ENCODE measurements at places on chromosomes 3 and 15. TPM values are rescaled to one million over a fixed set of nuclear protein-coding genes. Genes with fewer than 3 reads are reported as not detected.

The C3orf85 gene
- total RNA-seq, result not detected

The CLDND1 gene
- total RNA-seq, result 53.0 TPM

The NPAP1 gene
- total RNA-seq, result not detected

The DNAJA4 gene
- not detected for total RNA-seq

The FYCO1 gene
- 12.6 TPM for total RNA-seq

The LMAN1L gene
- total RNA-seq, result not detected

The IL5RA gene
- not detected for total RNA-seq

The TTC21A gene
- 0.40 TPM for total RNA-seq

The DUOX1 gene
- not detected for total RNA-seq

The UNC13C gene
- total RNA-seq, result not detected

The P2RY14 gene
- total RNA-seq, result not detected

The TMEM108 gene
- total RNA-seq, result 0.79 TPM
